ENCODE measurements at places on chromosomes 3 and 15.

- peak; percentile 55 for DNase-seq
Measured at GRCh38 chr3:13452490-13453335, 27.4 kb upstream of the HDAC11 start.

DNA sequence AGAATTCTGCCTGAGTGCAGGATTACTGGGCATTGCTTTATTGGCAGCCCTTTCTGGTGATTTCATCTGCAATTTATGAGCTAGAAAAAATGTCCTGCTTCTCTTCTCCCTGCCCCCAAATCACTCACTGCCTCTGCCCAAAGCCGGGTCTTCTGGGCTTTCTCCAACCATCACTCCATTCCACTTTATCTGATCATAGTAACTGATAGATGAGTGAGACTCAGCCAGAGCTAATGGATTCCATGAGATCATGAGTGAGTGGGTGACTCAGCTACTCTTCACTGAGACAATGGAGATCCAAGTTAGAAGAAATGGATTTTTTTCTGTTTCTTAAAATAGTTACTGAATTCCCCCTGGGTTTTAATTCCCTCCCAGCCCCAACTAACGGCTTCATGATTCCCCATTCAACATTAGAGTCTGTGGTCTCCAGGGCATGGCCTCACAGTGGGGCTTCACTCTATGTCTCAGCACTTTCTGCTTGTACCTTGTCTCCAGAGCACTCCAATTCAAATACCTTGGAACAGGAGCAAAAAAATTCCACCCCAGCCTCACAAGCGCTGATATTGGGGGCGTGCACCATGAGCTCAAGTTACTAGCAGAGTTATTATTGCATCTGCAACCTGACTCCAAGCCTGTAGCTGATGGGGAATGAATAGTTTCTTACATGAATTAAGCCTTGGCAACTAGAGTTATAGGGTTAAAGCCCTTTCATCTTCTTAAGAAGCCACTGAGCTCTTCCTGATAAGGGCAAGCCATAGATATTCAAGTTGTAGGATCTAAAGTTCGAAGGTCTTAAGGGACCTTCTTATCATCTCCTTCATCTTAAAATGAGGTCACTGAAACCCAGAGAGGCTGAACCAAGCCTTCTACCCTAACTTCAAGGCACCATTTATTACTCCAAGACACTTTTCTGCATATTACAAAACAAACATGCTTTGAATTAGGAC is 85.9 kb downstream of the AGBL1 start:
- DNase-seq, result no peak

DNA sequence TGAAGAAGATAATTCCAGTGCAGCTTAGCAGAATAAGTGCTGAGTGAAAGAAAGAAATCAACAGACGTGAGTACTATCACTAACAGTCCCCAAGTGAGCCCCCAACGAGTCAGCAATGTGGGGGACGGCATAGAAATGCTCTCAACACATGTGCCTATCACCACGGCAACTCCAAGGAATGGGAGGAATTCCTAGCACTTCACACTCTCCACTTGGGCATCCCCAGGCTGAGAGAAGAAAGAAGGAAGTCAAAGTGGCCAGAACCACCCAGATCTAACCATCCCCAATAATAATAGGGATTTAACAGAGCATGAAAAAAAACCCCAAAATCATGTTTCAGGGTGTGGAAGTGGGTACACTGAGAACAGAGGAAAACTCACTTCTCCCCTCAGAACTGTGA is 29.3 kb upstream of the CPNE4 start:
- DNase-seq, result no peak

GRCh38 chr15:52104532-52105004 is 8.0 kb downstream of the BCL2L10 start:
- DNase-seq, result no peak

DNA sequence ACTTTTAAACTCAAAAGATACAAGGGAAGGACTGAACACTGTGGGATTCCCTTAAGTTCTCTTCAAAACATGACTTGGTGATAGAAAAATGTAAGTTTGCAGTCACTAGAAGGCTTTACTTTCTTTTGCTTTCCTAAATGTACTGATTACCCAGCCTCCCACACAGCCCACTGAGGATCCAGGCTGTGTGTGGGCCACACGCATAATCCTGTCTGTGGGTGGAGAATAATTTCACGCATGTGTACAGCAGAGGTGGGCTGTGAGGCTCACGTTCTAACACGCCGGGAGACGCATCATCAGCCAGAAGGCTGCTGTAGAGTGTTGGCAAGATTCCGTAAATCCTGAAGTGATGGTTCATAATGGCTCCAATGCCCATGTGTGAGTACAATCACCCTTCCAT is 165.5 kb downstream of the CLSTN2 start:
- DNase-seq, result no peak

DNA sequence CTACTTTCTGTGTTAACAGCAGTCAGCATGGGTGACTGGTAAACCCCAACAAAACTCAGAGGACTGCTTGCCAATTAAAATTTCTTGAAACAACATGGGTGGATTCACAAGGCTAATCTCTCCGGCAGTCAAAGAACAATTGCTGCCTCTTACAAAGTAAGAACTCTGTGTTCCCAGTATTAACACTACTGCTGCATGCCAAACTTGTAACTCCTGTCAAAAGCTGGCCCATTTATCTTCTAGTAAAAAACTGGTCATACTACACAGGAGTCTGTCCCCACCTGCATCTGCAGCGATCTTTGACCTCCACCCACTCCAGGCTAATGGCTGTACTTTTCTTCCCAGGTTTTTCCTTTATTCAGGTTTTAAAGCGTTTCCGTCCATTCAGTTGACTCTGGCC is 8.7 kb upstream of the ZNF589 start:
- no peak for DNase-seq

- DNase-seq, result no peak
Measured at GRCh38 chr3:171972871-171973348, 66.5 kb upstream of the FNDC3B start.

DNA sequence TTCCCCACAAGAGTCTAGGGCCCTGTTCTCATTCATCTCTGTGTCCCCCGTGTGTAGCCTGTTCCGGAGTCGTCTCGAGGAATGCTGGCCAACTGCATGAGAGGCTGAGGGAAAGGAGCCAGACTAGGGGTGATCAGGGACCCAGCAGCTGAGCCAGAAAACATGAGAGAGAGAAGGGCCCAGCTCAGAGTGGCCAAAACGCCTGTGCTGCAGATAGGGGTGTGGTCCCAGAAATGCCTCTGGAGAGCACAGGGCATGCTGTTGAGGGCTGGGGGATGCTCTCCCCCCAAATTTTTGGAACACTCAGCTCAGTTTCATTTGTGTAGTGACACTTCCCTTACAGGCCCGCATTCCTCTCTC is 14.1 kb downstream of the CYP1A2 start:
- DNase-seq, result no peak

DNA sequence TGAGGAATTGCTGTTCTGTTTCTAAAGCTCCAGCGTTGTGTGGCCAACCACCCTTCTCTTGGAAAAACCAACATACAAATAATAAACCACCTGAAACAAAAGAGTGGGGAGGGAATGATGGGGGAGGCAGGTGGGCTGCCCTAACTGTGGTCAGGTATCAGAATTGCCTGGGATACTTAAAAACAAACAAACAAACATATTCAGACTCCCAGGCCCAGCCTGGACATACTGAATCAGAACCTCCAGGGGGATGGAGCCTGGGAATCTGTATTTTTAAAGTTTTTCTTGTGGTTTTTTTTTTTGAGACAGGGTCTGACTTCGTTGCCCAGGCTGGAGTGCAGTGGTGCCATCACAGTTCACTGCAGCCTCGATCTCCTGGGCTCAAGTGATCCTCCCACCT is 4.4 kb downstream of the SLC6A6 start:
- DNase-seq, result no peak

DNA sequence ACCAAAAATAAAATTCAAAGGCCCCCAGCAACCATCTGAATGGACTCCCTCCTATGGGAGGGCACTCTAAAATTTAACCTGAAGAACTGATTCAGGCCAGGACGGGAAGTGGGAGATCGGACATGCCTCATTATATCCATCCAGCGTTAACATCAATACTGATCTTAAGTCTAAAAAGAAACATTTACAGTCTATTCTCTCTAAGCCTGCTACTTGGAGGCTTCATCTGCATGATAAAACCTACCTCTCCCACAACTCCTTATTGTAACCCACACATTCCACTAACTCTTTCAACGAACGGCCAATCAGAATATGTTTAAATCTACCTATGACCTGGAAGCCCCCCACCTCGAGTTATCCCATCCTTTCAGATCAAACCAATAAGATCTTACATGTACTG is 68.4 kb downstream of the HERC1 start:
- no peak for DNase-seq

DNA sequence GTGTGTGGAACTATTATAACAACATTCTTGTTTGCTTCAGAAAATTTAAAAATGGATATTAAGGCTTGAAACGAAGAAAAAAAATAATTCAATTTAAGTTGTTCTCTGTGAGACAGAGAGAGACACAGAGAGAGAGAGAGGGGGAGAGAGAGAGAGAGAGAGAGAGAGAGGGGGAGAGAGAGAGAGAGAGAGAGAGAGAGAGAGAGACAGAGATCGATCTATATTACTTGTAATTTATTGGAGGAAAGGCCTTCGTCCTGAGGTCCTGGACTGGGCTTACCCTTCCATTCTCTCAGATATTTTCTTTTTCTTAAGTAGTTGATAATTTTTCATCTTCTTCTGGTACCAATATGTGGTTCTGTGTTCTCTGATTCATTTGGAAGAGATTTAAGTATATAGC is 25.9 kb downstream of the MFSD1 start:
- no peak for DNase-seq

DNA sequence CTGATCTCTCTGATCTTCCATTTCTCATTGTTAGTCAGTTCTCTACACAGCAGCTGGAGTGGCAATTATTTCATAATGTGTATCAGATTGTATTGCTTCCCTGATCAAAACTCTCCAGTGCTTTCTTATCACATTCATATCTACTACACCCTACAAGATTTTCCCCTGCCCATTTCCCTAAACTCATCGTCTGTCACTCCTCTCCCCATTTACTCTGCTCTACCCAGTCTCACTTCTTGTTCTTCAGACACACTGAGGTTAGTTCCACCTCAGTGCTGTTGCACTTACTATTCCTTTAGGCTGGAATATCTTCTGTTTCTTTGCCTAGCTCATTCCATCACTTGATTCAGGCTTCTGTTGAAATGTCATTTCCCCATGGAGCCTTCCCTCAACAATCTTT is 197.1 kb downstream of the SATB1 start:
- no peak for DNase-seq

GRCh38 chr3:94024385-94024784 is 4.0 kb downstream of the STX19 start:
- no peak for DNase-seq

- DNase-seq, result no peak
Measured at GRCh38 chr3:127536830-127537812, 53.4 kb downstream of the TPRA1 start.

GRCh38 chr3:190326930-190327329 is 4.7 kb upstream of the CLDN1 start:
- DNase-seq, result peak; percentile 9

- no peak for DNase-seq
Measured at GRCh38 chr3:182201456-182202168, 489.9 kb downstream of the SOX2 start.

- DNase-seq, result no peak
Measured at GRCh38 chr3:155009217-155009616, 70.9 kb upstream of the MME start.

DNA sequence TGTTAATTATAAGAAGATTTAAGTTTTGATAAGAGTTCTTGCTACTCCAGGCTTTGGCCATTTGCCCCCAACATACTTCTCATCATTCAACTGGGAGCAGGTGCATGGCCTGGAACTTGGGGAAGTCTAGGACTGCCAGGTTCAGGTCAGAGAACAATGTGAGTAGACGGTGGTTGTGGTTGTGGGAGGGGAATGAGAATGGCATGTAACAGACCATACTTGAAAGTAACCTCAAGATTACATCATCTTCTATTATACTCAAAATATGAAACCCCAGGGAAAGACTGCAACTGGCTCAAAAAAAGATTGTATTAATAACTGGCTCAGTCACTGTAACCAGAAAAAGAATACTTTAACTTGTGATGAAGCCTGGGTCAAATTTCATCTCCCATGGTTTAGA is 364.9 kb upstream of the DPPA4 start:
- peak; percentile 50 for DNase-seq

Measured in EL (cell line).